ENCODE measurements at places on chromosomes 11 and 22. TPM values are rescaled to one million over a fixed set of nuclear protein-coding genes. Genes with fewer than 3 reads are reported as not detected.

Gene PTPRCAP
- total RNA-seq, result 0.71 TPM

Gene ST14
- 1.8 TPM for total RNA-seq

Gene IFITM1
- total RNA-seq, result 91.5 TPM

Gene CRYBA4
- total RNA-seq, result not detected

DNA sequence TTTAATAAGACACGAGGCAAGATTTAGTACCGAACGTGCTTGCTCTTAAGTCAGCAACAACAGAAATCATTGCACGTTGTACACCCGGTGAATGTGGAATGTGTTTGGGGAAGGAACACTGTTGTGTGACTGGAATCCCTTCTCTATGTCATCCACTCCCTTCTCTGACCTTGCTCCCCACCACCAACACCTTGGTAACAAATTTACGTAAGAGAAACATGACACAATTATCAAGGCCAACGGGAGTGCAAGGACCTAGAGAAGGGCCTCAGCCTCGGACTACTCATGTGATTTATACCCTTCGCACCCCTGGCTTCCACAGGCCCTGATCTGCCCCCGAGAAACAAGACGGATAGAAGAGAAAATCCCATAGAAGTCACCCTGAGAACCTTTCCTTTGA, 236.2 kb downstream of the LARGE1 start:
- DNase-seq, result no peak

Measured in sigmoid colon (tissue), 7 donors.